CD14-positive monocyte (primary cell): ENCODE measurements at places on chromosomes 16 and 17. TPM values are rescaled to one million over a fixed set of nuclear protein-coding genes. Genes with fewer than 3 reads are reported as not detected.

FZD2 gene
- polyA plus RNA-seq, result 7.2 TPM

DNA sequence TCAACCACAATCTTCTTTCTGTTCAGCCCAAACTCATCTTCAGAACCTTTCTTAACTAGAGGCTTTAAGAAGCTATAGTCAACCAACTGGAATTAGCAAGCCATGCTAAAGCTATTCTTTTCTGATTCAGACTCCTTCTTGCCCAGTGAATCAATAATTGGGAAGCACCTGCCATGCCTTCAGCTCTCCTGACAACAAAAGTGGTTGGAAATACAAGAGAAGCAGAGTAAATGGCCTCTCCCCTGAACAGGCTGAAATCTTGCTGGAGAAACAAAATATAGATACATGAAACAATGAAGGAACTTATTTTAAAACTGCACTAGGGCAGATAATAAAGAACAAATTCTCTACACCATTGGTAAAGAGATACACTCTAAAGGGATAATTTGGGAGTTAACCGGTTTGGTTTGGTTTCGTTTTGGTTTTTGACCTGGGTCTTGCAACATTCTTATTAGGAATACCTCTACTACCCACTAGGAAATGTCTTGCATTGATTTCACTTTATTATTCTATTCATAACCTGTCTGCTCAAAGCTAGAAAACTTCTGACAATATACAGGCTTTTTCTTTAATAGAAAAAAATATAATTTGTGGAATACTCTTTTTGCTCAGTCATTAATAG, 173.6 kb upstream of the DYNLRB2 start:
- no peak for DNase-seq

DNA sequence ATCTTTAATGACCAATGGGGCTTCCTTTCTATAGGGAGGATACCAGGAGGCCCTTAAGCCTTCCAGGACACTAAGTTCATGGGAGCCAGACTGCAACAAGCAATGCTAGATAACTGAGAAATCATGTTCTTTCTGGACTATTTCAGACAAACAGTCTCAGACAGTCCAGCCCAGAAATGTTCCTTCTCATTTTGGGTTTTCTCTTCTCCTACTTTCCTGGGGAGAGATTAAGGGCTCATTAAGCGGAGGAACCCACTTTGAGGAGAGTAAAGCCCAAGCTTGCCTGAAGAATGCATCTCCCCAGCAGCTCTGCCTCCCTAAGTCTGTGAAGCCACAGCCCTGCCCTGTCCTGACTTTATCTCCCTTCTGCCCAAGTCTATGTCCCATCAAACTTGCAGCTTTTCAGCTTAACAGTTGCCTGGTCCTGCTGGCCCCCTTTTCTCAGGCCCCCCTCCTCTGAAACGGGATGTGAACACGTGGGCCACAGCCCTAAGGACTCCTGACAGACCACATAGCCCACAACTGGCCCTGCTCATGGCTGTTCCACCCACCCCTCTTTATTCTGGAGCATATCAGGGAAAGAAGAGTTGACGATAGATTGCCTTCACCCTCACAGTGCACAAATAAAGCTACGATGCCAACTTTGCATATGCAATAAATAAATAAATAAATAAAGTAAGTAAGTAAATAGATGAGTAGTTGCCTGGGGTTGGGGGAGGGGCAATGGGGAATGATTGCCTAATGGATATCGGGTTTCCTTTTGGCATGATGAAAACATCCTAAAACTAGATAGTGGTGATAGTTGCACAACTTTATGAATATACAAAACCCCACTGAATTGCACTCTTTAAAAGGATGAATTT, 111.0 kb downstream of the N4BP1 start:
- DNase-seq, result peak; percentile 15

DNA sequence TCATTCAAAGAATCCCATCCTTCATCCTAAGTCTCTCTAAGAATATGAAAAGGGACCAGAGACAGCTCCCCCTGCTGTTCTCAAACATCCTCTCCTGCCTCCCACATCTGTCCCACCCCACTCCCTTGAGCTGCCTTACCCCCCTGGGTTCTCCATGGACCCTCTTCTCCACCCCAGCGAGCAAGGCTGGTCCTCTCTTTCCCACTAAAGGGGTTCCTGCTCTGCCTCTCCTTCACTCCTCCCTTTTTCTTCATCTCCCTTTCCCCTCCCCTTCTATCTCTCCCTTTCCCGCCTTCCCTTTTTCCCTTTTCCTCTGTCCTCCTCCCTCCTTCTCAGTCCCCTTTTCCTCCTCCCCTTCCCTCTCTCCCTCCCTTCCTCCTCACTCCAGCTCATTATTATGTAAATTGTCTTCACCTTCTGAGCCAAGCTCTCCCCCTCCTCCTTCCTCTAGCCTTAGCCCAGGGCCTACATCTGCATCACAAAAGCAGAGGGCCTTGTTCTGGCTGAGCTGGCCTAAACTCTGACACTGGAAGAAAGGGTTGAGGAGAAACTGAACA, 90.0 kb downstream of the GNAO1 start:
- no peak for DNase-seq

GRCh38 chr17:67080804-67081203, 36.5 kb downstream of the CACNG1 start:
- DNase-seq, result no peak
